ENCODE measurements at places on chromosomes 16 and 17.

DNA sequence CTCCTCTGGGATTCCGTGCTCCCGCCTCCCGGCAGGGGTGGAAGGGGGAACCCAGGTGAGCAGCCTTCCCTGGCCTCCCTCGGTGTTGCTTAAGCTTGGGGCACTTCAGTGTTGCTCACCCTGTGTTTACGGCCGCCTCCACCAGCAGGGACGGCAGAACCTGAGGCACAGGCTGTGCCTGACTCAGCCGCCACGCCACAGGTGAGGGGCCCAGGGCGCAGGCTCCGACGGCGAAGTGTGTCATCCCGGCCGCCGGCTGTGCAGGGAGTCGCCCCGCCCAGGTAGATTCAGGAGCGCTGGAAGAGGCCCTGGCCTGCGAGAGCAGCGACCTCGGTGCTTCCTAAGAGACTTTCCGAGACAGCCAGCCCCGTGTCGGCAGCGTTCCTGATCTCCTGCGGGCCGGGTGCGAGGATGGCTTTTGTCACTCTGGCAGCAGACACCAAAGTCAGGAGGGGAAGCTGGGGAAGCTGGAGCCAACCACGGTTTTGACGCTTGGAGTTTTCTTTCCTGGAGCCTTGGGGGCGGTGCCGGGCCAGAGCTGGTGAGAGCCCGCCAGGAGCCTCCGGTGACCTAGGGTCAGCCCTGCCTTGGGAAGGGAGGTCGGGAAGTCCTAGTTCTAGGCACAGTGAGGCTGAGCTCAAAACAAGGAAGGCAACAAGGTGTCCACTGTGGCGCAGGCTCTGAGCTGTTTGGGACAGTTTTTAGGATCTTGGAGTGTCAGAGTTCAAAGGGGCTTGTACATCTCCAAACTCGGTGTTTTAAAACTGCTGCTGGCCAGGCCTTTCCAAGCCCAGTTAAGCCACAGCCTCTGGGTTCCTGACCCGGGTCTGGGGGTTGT, 2.1 kb downstream of the GSE1 start:
- DNase-seq: no peak

GRCh38 chr17:32120141-32120540, 22.2 kb upstream of the RHOT1 start:
- DNase-seq: no peak

DNA sequence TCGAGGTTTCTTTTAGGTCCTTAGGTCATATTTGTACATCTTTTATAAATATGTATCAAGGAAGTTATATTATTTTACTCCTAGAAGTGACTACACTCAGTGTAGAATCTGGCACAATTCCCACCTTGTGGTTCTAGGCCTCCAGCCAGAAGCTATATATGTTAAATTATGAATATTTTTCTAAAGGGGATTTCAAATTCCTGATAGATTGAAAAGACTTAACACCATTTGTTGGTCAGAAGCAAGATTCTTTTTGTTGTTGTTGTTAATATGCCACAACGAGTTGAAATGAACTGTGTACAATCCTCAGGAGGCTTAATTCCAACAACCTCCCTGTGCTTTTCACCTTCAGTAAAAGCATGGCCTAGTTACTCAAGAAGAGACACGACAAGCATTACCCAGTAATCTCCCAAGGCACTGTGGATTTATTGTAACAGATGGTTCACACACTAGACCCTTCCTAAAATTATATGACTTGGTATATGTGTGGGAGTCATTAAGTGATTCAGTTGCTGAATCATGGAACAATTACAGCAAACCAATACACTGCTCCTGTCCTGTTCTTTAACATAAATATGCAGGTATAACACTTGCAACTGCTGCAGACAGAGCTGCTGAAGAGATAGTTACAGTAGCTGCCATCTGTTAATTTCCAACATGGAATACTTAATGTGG, 964.4 kb upstream of the GOT2 start:
- DNase-seq: peak; percentile 25

DNA sequence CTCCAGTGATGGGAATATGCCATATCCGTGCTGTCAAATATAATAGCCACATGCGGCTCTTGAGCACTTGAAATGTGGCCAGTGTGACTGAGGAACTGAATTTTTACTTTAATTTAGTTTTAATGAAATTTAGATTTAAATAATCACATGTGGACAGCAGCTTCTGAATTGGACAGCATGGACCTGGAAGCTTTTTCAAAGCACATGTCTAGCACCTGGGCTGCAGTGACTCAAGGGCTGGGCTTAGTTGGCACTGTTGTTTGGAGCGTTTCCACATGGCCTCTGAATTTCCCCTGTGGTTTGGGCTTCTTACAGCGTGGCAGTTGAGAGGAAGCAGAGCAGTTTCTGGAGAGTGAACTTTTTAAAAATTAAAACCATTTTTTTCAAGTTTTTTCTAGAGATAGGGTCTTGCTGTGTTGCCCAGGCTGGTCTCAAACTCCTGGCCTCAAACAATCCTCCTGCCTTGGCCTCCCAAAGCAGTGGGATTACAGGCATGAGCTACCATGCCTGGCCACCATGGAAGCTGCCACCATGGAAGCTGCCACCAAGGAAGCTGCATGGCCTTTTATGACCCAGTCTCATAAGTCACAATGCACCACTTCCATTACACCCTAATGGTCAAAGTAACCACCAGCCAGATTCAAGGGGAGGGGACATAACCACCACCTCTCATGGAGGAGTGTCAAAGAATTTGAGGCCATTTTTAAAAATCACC, 6.7 kb upstream of the TOB1 start:
- DNase-seq: no peak

GRCh38 chr17:82149401-82150099, 51.5 kb upstream of the FASN start:
- no peak for DNase-seq

DNA sequence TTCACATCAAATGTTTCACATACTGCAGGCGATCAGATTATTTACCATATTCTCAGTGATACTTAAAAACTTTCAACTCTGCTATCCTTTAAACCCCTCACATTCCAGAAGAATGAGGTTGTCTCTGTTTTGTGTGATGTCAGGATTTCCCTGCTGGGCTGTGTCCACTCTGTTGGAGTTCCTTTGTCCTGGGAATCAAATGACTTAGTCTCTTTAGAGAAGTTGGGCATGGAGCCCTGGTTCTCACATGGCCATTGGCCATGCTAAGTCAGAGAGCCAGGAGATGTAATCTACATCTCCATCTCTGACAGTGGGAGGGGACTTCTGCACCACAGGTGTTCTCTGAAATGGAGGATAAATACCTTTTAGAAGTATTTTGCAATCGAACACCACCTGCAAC, 205.1 kb upstream of the MAF start:
- DNase-seq: peak; percentile 3

- DNase-seq: no peak
Measured at GRCh38 chr17:56125830-56126819, 27.1 kb upstream of the ANKFN1 start.

DNA sequence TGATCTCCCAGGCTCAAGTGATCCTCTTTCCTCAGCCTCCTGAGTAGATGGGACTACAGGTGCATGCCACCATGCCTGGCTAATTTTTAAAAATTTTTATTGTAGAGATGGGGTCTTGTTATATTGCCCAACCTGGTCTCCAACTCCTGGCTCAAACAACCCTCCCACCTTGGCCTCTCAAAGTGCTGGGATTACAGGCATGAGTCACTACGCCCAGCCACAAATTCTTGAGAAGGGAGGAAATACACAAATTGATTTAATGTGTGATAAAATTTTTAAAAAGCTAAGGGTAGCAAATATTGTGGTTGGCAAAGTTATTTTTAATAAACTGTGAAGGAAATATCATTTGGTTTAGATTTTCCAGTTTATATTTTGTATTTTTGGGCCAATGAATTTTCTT, 9.6 kb downstream of the ITGAD start:
- no peak for DNase-seq

GRCh38 chr17:21194703-21195102, 19.3 kb downstream of the TMEM11 start:
- no peak for DNase-seq

DNA sequence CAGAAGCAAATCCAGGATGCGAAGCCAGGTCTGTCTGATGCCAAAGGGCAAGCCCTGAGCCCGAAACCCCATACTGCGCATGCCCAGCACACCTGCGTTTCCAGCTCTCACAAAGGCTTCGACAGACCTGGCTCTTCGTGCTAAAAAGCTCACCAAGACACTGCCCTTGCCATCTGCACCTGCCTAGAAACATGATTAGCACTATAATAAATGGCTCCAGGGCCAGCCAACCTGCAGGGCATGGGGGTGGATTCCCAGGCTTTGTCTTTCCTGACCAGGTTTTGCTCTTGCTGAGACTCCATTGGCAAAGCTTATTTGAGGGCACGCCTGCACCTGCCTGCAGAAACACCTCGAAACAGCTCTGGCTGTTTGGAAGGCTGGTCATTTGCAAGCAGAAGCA, 14.4 kb upstream of the PLD6 start:
- DNase-seq: no peak
